Stomach (tissue), 19 donors: ENCODE measurements at places on chromosomes 1 and 21. TPM values are rescaled to one million over a fixed set of nuclear protein-coding genes. Genes with fewer than 3 reads are reported as not detected.

MACO1 gene
- 13.4 TPM for total RNA-seq

GRCh38 chr1:74531796-74532195 is 19.4 kb upstream of the LRRC53 start:
- DNase-seq: no peak

PTGFRN gene
- total RNA-seq: 47.2 TPM

GRCh38 chr1:188517139-188517538 is 1688.4 kb downstream of the PLA2G4A start:
- DNase-seq: no peak

DNA sequence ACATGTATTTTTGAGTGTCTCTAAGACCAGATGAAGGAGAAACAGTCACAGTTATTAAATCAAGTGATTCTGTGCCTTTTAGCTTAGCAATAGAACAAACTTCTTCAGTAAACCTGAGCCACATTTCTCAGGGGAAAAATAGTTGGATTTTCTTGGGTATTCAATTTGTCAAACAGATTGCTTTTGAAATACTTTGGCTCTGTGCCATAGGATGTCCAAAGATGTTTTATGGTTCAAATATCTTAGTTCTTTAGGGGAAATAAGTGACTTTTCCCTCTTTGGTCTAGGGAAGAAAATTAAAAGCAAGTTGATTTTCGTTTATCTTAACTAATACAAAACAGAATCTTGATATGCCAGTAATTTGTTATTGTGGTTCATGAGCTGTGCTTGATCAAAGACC is 125.9 kb downstream of the ATP5PO start:
- no peak for DNase-seq

ATP6V1G3 gene
- not detected for total RNA-seq

GRCh38 chr1:22503721-22504410 is 52.2 kb downstream of the ZBTB40 start:
- DNase-seq: no peak

TRNP1 gene
- total RNA-seq: 40.0 TPM

CORT gene
- not detected for total RNA-seq

DNA sequence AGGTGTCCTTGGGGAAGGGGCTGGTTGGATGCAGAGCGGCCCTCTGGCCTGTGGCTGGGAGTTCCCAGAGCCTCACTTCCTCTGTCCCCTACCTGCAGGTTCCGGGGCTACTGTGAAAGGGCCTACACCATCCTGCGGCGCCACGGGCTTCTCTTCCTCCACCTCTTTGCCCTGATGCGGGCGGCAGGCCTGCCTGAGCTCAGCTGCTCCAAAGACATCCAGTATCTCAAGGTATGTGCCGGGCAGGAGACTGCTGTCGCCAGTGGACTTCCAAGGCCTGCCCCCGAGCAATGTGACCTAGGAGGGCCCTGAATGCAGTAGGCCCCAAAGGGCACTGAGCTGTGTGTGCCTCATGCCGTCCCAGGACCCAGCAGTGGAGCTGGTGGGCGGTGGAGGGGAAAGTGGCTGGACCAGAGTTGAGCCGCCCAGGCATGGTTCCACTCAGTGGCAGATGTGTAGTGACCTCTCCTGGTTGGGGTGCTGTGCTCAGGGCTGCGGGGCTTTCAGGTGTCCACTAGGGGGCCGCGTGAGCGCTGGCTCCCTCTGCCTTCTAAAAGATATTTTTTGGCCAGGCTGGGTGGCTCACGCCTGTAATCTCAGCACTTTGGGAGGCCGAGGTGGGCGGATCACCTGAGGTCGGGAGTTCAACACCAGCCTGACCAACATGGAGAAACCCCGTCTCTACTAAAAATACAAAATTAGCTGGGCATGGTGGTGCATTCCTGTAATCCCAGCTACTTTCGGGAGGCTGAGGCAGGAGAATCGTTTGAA is 73.4 kb downstream of the PIK3CD start:
- peak; percentile 65 for DNase-seq

DNA sequence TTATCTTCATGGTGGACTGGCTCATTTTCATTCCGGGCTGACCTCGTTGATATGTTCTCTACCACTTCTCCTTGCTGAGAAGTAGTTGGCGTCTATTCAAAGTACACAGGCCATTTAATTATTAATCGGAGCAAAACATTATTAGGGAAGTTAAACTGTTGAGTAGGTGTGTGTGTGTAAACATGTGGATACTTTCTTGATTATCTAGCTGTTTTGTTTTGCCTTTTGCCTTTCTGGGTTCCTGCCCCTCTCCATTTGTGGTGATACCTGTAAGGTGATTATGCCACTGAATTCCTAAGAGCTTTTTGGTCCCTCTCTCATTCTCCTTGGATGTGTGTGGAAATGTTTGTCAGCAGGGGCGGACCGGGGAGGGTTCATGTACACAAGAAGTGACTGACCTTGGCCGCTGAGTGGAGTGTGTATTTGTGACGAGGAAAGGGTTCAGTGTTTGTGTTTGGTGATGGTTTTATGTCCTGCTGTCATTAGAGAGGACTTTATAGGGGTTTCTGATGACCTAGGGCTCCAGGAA is 56.6 kb upstream of the PPP2R5A start:
- peak; percentile 72 for DNase-seq

IQGAP3 gene
- 5.2 TPM for total RNA-seq

PTAFR gene
- total RNA-seq: not detected

DNA sequence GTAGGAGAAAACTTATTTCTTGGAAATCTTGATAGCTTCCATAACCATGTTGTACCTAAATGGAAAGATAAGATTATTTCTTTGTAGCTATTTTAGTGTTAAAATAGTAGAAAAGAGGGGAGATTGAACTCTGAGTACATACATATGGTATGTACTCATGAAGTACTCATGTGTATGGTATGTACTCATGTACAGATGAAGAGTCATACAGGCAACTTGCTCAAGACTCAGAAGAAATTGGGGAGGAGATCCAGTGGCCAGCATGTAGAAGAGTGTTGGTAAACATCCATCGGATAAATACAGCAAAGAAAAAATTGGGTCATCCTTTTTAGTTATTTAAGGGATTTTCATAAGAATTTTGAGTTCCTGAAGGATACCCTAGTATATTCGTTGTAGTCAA is 29.0 kb downstream of the MDM4 start:
- DNase-seq: no peak

TCEA3 gene
- total RNA-seq: 44.9 TPM

DNA sequence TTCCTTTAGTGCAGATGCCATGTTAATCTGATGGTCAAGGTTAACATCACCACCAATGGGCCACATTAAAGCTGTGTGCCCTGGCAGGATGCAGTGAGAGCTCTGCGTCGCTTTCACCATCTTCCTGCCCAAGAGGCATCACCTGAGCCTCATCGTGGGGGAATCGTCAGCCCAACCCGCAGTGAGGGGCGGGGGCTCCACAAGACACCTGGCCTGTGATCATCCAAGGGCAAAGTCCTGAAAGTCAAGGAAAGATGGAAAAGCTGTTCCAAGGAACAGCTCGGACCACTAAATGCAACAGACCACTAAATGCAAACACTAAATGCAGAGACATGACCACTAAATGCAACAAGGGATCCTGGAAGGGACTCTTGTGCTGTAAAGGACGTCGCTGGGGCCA is 49.9 kb downstream of the WDR4 start:
- DNase-seq: no peak

- DNase-seq: peak; percentile 61
Observed at GRCh38 chr1:163796394-163796821, 474.7 kb downstream of the NUF2 start.

DNA sequence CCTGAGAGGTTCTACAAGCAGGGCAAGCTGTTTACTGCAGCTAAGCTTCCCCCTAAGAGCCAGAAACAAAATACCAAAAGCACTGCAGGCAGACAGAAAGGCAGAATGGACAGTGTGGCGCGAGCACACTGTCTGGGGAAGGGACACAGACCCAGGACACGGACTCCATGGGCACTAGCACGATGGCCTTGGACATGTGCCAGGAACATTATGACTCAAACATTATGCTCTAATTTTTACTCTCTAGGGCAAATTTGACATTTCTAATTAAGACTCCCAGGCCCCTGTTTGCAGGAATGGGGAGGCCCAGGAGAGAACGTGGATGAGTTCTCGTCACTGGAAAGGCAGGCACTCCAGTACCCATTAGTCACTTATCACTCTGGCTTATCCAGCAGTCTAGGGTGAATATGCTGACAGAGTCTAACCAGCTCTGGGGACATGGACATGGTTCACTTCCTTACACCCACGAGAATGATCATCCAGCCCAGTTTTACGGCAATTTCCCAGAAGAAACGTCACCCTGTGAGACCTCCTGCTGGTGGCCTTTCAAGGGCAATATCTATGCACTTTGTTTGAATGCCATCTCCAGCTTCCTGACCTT is 45.1 kb downstream of the CAPN8 start:
- DNase-seq: no peak

- DNase-seq: no peak
Observed at GRCh38 chr21:30138483-30138882, 28.1 kb downstream of the CLDN17 start.

DNA sequence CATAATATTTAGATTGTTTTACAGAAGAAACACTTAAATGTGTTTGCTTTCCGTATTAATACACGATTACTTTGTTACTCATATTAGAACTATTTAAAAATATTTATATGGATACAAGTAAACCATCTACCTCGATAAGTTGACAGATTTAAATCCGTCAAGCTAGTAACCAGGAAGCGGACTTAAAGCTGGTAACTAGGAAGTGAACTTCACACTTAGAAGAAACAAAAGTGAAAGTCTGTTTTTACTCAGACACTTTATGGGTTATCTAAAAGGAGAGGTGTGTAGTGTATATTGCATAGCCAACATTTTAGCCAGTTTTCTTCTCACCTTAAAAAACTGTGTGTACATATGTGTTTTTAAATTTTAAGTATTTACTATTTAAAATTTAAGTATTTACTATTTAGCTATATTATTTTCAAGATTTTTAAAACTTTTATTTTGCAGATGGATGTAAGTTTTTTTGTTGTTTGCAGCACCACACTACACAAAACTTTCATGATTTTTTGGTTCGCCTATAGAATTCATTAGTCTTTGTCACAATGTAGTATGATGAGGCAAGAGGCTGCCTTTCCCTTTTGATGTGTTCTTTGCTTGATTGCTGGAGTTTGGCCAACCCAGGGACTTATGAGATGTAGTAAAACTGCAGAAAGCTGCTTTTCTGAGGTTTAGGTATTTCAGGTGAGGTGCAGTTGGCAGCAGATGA is 2.7 kb downstream of the USP25 start:
- peak; percentile 81 for DNase-seq

OR2T33 gene
- total RNA-seq: not detected

TNFRSF14 gene
- 413 TPM for total RNA-seq

- DNase-seq: no peak
Observed at GRCh38 chr1:42978317-42979035, 19.8 kb upstream of the SLC2A1 start.

GRCh38 chr21:37139902-37140301 is 66.8 kb downstream of the TTC3 start:
- no peak for DNase-seq

SYT6 gene
- total RNA-seq: 86.6 TPM

GRCh38 chr1:229293528-229294204 is 22.8 kb downstream of the RAB4A start:
- DNase-seq: no peak
